NCI-H146 (cell line): ENCODE measurements at places on chromosomes 3 and 15.

DNA sequence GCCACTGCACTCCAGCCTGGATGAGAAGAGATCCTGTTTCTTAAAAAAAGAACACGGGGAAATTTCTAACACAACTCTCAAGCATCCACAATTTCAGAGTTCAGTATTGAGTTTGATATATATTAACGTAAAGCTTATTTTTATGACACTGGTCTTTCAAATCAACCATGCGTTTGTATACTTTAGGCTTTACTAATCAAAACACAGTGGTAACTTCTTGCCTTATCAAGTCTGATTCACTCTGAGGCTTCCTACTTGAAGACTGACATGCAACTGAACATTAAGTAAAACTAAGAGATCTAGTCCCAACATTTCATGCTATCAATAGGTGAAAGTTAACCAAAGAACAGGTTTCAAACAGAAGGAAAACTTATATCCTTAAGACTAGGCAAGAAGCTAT is 46.7 kb downstream of the PRTG start:
- DNase-seq, result no peak

DNA sequence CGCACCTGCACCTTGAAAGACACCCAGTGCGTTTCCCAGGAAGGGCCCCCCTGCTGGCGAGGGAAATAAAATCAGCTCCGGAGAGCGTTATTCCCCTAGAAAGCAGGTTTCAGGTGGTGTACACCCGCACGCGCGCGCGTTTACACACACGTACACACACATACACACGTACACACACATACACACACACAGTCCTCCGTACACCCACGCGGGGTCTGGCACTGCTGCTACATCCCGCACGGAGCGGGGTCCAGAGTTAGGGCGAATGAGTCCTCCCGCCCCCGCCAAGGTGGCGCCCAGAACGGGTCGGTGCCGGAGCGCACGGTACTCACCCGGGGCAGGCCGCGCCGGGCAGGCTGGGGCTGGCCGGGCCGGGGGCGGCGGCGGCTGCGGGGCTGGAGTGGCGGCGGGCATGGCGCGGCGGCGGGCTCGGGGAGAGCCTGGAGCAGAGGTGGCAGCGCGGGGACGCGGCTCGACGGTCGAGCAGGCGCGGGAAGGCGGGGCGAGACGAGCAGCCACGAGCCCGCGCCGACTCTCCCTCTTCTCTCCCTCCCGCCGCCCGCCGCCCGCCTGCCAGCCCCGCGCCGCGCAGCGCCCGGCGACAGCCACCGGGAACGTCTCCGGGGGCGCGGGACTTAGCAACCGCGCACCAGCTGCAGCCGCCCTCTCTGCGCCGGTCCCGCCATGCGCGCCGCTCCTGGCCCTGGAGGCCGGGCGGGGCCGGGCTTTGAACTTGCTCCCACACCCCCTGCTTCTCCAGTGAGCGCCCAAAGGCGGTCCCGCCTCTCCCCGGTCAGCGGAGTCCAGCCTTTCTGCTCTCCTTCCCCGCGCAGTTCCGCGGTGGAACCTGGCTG is at the start of gene DCLK3:
Gene DCLK3 (minus strand): TSS at position 704 of the 854 bp plus-strand sequence. CDS start 290 bp downstream, at position 414.
- peak; percentile 26 for DNase-seq

GRCh38 chr3:3086239-3086638 is 23.9 kb downstream of the IL5RA start:
- DNase-seq, result no peak

DNA sequence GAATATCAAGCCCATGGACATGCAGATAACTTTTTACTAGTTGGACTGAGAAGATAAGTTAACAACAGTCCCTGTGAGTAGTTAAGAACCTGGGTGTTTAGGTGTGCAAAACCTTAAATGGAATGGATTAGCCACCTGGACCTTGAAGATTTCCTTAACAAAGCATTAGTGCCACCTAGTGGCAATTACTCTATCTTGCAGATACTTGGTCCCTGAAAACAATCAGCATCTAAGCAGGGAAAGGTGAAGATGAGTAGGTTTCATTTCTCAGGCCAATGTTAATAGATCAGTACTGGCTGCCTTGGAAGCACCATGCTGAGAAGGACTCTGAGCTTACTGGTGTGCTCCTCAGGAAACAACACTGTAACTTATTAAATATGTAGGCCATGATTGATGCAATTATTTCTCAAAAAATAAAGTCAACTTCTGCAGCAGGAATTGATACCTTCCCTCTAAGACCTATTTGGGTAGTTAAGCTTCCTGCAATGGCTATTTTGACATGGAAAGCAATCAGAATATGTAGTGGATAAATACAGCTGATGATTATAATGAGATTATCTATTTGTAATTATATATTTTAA is 329.4 kb downstream of the TBC1D5 start:
- DNase-seq, result peak; percentile 72

DNA sequence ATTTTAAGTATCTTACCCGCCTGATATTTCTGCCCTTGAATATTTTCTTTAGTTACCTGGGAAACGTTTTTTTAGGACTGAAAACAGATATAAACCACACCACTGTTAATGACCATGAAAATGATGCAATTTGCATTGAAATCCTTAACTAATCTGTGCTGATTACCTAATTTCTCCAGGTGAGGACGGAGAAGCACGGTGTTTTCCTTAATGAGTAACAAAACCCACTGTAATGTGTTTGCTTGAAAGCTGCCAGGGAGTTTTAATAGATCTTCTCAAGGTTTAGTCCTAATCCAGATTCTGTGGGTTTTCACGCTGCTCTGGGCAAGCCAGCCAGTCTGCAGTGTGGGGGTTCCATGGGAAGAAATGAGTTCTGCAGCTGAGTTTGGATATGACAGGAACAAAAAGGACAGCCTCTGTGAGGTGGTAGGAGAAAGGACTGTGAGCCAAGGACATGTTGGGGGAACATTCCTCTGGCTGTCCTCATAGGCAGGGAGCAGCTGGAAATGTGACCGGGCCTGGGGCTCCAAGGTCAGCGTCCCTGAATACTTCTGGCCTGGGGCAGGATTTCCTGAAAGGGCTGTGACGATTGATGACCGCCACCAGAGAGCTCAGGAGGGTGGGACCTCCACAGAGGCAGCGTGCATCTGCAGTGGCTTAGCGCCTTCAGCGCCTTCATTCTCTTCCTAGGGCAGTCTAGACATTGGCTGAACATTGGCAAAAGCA is 18.6 kb downstream of the THSD4 start:
- DNase-seq, result peak; percentile 58

- DNase-seq, result no peak
These were observed 58.7 kb downstream of the P2RY1 start for GRCh38 chr3:152893647-152894046.

DNA sequence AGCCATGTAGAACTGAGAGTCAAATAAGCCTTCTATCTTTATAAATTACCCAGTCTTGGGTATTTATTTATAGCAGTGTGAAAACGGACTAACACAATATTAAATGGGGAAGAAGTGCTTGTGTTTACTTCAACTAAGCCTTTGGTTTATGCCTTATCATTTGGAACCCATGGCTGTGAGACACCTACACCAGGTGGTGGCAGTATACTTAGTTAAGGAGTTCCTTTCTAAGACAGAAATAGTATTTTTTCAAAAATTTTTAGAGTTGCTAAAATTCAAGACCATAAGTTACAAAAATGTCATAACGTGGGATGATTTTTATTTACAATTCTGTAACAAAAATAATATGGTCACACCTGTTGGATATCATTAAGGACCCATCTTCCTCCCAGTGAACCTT is 354.5 kb upstream of the SOX14 start:
- no peak for DNase-seq

DNA sequence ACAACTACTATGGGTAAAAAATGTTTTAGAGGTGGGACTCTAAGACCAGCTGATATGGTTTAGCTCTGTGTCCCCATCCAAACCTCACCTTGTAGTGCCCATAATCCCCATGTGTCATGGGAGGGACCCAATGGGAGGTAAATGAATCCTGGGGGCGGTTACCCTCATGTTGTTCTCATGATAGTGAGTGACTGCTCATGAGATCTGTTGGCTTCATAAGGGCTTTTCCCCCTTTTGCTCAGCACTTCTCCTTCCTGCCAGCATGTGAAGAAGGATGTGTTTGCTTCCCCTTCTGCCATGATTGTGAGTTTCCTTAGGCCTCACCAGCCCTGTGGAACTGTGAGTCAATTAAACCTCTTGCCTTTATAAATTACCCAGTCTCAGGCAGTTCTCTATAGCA is 45.7 kb downstream of the FAM98B start:
- DNase-seq, result no peak

- no peak for DNase-seq
These were observed 50.4 kb upstream of the CTNNB1 start for GRCh38 chr3:41148901-41149300.

GRCh38 chr3:5222283-5223005 is 34.9 kb downstream of the EDEM1 start:
- no peak for DNase-seq

DNA sequence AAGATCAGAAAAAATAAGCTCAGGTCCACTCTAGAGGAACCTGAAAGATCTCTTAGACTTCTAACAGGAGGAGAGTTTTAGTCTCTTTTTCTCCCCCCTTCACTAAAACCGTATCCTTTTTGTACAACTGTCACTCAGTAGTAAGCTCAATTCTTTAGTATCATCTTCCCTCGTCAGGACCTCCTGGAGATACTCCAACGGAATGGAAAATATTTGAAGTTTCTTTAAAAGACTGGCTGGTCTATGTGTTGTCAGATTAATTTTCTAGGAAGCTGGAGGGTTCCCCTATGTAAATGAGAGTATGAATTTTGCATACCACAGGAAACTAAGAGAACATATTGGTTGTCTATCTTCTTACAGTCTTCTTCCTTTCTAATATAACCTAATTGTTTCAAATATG is 747.7 kb upstream of the CBLB start:
- DNase-seq, result no peak

- no peak for DNase-seq
These were observed 92.0 kb upstream of the GBE1 start for GRCh38 chr3:81853431-81853830.

- no peak for DNase-seq
These were observed 5.1 kb upstream of the MUC20 start for GRCh38 chr3:195715583-195716266.

DNA sequence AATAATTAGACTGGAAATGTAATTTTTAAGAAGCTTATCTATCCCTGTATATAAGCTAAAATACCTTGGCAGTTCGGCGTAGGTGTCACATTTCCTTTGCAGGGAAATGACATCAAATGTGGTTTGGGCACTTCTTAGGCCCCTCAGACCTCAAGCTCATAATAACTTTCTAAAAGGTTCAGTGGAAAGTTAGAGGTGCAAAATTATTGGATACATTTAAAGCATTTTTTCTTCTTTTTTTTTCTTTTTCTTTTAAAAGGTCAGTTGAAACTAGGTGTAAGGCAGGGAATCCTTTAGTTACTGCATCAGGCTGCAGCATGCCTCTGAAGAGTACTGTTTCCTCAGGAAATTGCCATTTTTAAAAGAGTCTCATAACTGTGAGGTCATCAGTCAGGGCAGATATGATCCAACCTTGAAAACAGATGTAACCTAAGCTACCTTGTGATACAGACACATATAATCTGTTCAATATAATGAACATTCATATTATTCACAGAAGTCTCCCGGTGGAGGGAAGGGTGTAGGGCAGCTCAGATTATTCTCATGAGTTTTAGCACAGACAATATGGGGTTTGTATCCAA is 4.8 kb downstream of the SACM1L start:
- DNase-seq, result no peak

GRCh38 chr3:149247929-149248691 is 26.5 kb upstream of the CP start:
- DNase-seq, result peak; percentile 46

DNA sequence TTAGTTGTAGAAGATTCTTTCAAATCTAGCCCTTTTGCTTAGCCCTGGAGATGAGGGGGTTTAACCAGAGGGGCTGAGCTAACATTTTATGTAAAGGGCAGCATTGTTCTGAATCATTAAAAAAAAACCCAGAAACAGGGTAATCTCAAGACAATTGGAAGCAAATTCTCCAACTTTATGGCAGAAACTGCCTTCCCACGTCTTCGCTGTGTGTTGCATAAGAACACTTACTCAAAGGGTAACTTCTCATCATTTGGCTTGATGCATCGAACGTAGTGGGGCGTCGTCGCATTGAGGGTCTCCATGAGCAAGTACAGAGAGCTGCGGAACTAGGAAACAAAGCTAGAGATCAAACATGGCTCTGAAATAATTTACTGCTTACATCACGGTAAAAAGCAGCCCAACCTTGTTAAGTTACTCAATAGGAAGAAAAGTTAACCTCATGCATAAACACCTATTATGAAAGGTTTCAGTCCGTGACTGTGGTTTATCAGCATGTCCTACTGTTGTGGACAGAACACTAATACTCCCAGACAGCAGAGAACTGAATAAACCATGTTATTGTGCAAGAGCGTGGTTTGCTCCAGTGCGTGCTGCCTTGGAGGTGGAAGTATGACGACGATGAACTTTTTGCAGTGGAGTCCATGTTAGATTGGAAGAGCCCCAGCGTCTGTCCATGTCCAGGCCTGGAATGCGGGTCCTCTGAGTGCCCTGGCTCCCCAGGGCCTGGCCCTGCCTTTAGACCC is 48.7 kb downstream of the MYO5C start:
- DNase-seq, result no peak

DNA sequence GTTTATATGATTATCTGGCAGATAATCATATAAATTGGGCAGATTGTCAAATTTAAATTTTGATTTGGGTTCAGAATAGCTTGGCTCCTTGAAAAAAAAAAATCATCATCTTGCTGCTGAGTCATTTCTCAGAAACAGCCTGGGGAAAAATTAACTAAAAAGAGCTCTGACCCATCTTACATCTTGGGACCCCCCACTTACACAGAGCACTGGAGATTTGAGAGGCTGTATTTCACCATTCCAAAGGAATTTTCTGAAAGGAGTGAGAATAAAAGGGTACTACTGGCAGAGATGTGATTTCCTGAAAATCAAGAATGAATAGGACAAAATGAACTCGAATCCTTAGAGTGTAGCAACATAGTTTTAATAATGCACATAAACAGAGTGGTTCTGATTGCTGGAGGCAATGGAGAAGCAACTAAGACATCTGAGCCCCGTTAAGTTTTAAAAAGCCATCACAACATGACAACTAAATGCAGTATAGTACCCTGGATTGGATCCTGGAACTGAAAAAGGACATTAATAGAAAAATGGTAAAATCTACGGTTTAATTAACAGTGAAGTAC is 97.5 kb downstream of the RFTN1 start:
- DNase-seq, result no peak

DNA sequence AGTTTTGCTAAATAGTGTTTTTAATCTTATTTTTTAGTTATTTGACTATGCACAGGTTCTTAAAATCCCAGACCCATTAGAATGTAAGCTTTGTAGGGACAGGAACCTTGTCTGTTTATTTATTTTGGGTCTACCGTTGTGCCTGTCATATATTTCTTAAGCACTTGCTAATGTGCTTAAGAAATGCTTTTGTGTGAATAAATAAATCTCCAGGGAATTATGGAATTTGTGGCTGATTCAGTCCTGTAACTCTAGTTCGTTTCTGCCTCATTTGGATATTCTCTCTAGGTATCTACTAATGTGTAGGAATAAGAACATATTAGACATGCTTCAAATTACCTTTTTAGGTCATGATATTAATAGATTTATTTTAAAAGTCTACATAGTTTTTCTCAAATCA is 161.6 kb downstream of the LPP start:
- no peak for DNase-seq
